ENCODE measurements at places on chromosomes 3 and 15. TPM values are rescaled to one million over a fixed set of nuclear protein-coding genes. Genes with fewer than 3 reads are reported as not detected.

DNA sequence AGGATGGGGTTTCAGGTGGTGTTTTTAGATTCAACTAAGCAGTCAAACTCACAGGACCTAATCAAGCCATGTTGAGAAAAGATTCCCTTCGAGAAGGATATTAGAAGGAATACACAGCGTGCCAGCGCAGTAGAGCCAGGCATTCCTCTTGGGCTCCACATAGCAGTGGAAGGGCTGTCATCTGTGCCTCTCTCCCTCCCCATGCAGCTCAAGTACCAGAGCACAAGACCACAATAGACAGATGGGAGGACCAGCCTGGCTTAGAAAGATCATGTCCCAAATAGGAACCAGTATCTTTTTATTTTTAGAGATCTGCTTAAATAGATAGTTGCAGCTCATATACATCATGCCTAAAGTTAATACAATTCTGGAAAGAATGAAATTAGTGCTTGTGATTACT is 37.9 kb downstream of the LMLN start:
- DNase-seq = no peak

DNA sequence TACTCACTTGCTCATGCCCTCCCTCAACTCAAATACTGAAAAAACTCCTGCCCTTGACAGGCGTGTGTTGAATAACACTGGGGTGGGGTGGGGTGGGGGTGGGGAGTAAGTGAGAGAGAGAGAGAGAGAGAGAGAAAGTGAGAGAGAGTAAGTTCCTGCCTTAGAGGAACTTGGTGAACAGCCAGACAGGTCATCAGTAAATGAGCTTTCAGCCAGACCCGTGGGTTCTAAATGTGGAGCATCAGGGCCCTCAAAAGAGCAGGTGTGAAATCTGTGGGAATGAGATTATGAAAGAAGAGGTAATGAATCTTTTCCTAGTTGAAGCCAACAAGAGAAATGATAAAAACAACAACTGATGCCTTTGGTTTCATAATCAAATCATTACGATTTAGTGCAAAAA is 134.4 kb upstream of the FAM3D start:
- no peak for DNase-seq

GRCh38 chr15:88617790-88618189 is 3.4 kb upstream of the AEN start:
- no peak for DNase-seq

- DNase-seq = no peak
These were observed 168.5 kb upstream of the STT3B start for GRCh38 chr3:31364188-31364587.

GRCh38 chr15:61003437-61004218 is 225.5 kb downstream of the RORA start:
- DNase-seq = no peak

DNA sequence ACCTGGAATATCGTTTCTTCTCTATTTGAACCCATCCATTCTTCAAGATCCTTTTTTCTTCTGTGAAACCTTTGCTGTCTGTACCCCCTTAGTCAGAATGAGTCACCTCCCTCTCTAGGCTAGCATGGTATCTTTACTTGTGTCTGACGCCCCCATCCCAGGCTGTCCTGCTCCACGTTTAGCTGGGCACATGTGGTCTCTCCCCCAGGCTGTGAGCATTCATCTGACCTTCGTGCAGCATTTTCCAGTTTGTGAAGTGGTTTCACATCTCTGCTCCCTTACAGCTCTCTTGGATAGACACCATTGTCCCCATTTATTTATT is 14.3 kb upstream of the TLE3 start:
- DNase-seq = no peak

GRCh38 chr3:126545544-126545943 is 13.2 kb downstream of the C3orf22 start:
- no peak for DNase-seq

ROPN1 gene
- total RNA-seq = not detected

PIGZ gene
- 4.6 TPM for total RNA-seq
